Effector memory CD4-positive, alpha-beta T cell (primary cell): ENCODE measurements at places on chromosomes 5 and 9.

- no peaks in the 10 kb centered on the region for H3K27me3 ChIP-seq
- no peaks in the 10 kb centered on the region for H3K4me1 ChIP-seq
- H3K36me3 ChIP-seq, result no peaks in the 10 kb centered on the region
- no peak overlapping the region for H3K4me3 ChIP-seq
- DNase-seq, result no peak
Measured at GRCh38 chr9:134285215-134285845, 40.9 kb upstream of the RXRA start.

DNA sequence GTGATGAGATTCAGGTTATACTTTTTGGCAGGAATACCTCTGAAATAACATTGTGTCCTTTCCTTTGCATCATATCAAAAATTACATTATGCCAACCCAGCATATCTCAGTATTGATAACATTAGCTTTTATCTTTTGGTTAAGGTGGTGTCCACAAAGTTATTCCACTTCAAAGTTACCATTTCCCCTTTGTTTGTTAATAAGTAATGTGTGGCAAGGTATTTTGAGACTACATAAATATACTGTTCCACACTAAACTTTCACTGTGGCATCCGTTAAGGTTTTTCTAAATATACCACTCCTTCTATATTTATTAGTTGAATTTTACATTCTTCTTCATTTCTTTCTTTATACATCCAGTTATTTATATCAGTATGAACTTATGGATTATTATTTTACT, 14.1 kb upstream of the ARHGEF37 start:
- H3K4me1 ChIP-seq, result no peaks in the 10 kb centered on the region
- H3K27me3 ChIP-seq, result no peaks in the 10 kb centered on the region
- H3K36me3 ChIP-seq, result no peaks in the 10 kb centered on the region

DNA sequence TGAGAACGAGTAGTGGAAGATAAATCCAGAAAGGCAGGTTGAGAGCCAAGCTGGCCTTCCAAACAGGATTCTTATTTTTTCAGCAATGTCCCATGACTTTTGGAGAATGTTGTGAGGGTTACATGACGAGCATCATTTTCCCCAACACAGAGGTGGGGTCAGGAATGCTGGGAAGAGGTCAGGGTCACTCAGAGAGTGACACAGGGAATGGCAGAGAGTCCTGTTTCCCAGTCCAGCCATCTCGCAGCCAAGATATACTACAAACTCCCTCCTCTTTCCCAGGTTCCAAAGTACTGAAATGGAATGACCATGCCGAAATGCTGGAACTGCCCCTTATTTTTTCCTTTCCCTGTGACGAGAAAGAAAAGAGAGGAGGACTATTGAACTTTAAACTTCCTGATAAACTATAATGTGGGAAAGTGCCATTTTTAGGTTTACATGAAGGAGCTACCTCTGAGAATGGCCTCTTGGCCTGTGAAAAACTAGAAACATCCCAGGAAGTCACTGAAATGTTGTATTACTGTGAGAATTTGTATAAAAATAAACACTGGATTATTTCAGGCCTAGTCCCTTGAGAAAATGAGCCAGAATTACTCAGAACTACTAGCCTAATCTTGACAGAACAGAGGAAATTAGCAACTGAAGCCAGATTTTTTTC, 420.4 kb downstream of the CETN3 start:
- DNase-seq, result no peak
- no peak overlapping the region for H3K4me3 ChIP-seq
- no peaks in the 10 kb centered on the region for H3K4me1 ChIP-seq
- H3K27ac ChIP-seq, result no peak overlapping the region
- H3K36me3 ChIP-seq, result no peaks in the 10 kb centered on the region

- DNase-seq, result no peak
- no peaks in the 10 kb centered on the region for H3K27me3 ChIP-seq
Measured at GRCh38 chr5:85304524-85304923, 919.8 kb upstream of the EDIL3 start.

- H3K4me1 ChIP-seq, result no peaks in the 10 kb centered on the region
- no peaks in the 10 kb centered on the region for H3K36me3 ChIP-seq
- DNase-seq, result no peak
Measured at GRCh38 chr5:160773646-160774410, 78.2 kb downstream of the ATP10B start.

- no peaks in the 10 kb centered on the region for H3K27me3 ChIP-seq
- peaks cover 33% of the 10 kb centered on the region for H3K36me3 ChIP-seq
- no peak overlapping the region for H3K4me3 ChIP-seq
- no peak overlapping the region for H3K27ac ChIP-seq
- DNase-seq, result no peak
Measured at GRCh38 chr5:74762599-74762998, 4.3 kb downstream of the GFM2 start.

DNA sequence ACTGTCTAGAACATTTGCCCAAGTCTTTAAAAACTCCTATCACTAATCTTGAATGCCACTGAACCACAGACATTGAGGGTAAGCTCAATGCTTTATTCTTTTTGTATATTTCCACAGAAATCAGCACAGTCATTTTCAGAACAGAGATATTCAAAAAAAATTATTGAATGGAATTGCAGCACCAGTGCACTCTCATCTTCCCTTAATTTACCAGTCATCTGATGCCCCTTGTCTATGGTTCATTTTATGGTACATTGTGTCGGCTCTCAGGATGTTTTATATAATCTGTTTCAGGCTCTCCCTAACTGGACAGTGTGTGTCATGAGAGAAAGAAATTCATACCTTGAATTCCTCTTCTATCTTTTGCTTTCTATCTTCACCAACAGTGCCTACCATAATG, 158.4 kb upstream of the NR4A3 start:
- no peaks in the 10 kb centered on the region for H3K27me3 ChIP-seq
- H3K36me3 ChIP-seq, result no peaks in the 10 kb centered on the region
- H3K4me1 ChIP-seq, result no peaks in the 10 kb centered on the region
- H3K4me3 ChIP-seq, result no peak overlapping the region

- no peak overlapping the region for H3K27ac ChIP-seq
- H3K27me3 ChIP-seq, result peaks cover 3% of the 10 kb centered on the region
- no peaks in the 10 kb centered on the region for H3K36me3 ChIP-seq
- no peaks in the 10 kb centered on the region for H3K4me1 ChIP-seq
- DNase-seq, result no peak
Measured at GRCh38 chr9:12773562-12773961, 1.3 kb upstream of the LURAP1L start.

- no peak overlapping the region for H3K4me3 ChIP-seq
- no peak for DNase-seq
- no peak overlapping the region for H3K27ac ChIP-seq
- no peaks in the 10 kb centered on the region for H3K4me1 ChIP-seq
Measured at GRCh38 chr5:143208781-143209510, 194.5 kb downstream of the NR3C1 start.

GRCh38 chr9:135010921-135011320, 76.5 kb upstream of the OLFM1 start:
- H3K27ac ChIP-seq, result no peak overlapping the region
- no peak for DNase-seq
- H3K36me3 ChIP-seq, result no peaks in the 10 kb centered on the region
- no peak overlapping the region for H3K4me3 ChIP-seq

DNA sequence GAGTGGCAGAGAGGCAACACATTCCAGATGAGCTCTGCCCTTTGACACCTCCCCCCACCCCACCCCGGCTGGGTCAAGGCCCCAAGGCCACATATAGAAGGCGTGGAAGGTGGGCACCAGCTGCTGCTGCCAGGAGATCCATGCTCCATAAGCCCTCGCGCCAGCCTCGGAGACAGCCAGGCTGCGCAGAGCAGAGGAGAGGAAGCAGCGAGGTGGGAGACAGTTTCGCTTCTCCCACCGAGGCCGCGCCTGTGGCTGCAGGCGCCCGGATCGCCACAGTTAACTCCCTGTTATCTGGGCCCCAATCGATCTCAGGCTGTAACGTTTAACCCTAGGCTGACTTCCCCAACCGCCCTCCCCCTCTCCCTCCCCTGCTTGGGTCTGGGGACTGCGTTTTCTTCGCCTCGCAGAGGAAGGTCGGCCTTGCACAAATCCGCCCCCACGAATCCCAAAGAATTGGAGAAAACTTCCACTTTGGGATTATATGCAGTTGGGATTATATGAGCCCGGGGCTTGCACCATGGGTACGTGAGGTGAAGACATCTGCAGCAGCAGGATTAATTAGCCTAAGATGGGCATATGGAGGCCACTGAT, 1.1 kb upstream of the CXXC5 start:
- H3K4me1 ChIP-seq, result peaks cover 31% of the 10 kb centered on the region
- peaks cover 50% of the 10 kb centered on the region for H3K27me3 ChIP-seq
- no peak for DNase-seq

GRCh38 chr9:85723215-85723614, 18.5 kb downstream of the AGTPBP1 start:
- H3K27me3 ChIP-seq, result no peaks in the 10 kb centered on the region
- H3K4me3 ChIP-seq, result peak overlapping the region; percentile 12
- H3K4me1 ChIP-seq, result peaks cover 15% of the 10 kb centered on the region
- no peak for DNase-seq
- peak overlapping the region; percentile 32 for H3K27ac ChIP-seq
- no peaks in the 10 kb centered on the region for H3K36me3 ChIP-seq

- no peaks in the 10 kb centered on the region for H3K36me3 ChIP-seq
- H3K4me3 ChIP-seq, result no peak overlapping the region
- DNase-seq, result no peak
- no peaks in the 10 kb centered on the region for H3K4me1 ChIP-seq
- no peaks in the 10 kb centered on the region for H3K27me3 ChIP-seq
Measured at GRCh38 chr9:30476826-30477225, 1907.6 kb upstream of the ACO1 start.

GRCh38 chr5:169950333-169950732, 30.0 kb downstream of the INSYN2B start:
- H3K27me3 ChIP-seq, result no peaks in the 10 kb centered on the region
- H3K27ac ChIP-seq, result no peak overlapping the region
- H3K4me1 ChIP-seq, result no peaks in the 10 kb centered on the region
- H3K4me3 ChIP-seq, result no peak overlapping the region

DNA sequence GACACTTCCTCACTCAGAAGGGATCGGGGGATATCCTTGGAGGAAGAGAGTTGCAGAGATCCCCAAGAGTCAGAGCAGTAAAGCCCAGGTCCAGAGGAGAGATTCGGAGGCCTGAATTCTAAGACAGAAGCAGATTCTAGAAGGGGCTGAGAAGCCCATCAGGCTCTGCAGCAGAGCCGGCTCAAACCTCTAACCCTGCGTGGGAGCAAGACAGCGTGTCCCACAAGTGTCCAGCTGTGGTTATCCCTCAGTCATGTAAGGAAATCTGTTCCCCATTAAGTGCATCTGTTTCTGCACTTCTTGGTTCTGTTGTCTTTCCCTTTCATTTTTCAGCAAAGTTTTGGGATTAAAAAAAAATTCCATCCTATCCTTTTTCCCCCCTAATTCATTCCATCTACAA, 4.8 kb upstream of the DIAPH1 start:
- no peak overlapping the region for H3K4me3 ChIP-seq
- peaks cover 53% of the 10 kb centered on the region for H3K36me3 ChIP-seq
- H3K27ac ChIP-seq, result no peak overlapping the region

DNA sequence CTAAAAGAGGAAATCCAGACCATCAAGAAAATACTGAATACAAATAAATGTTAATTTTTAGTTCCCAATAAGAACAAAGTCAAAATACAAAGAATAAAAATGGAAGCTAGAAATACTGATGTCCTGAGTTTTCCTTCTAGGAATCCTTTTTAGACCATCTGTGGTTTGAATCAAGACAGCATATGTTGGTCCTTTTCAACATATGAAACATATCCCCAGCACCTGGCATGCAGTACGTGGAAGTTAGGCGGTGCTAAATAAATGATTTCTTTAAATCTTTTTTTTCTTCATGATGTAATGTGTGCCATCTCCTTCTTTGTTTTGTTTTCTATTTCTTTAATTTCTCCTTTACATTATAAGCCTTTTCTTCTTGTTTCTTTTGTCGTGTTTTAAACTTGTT, 34.0 kb downstream of the KIAA1958 start:
- H3K27me3 ChIP-seq, result no peaks in the 10 kb centered on the region
- DNase-seq, result no peak
- H3K4me3 ChIP-seq, result no peak overlapping the region
- H3K4me1 ChIP-seq, result no peaks in the 10 kb centered on the region
- H3K27ac ChIP-seq, result no peak overlapping the region

GRCh38 chr5:56467176-56467717, 234.1 kb upstream of the ANKRD55 start:
- no peaks in the 10 kb centered on the region for H3K27me3 ChIP-seq
- H3K4me1 ChIP-seq, result no peaks in the 10 kb centered on the region
- H3K4me3 ChIP-seq, result no peak overlapping the region
- no peak overlapping the region for H3K27ac ChIP-seq
- DNase-seq, result no peak

GRCh38 chr9:106575823-106576222, 287.1 kb upstream of the ZNF462 start:
- H3K4me1 ChIP-seq, result no peaks in the 10 kb centered on the region
- no peak overlapping the region for H3K27ac ChIP-seq
- no peak for DNase-seq
- H3K27me3 ChIP-seq, result no peaks in the 10 kb centered on the region

GRCh38 chr5:176173647-176174046, 64.6 kb upstream of the SIMC1 start:
- no peaks in the 10 kb centered on the region for H3K4me1 ChIP-seq
- no peak for DNase-seq
- no peak overlapping the region for H3K27ac ChIP-seq
- no peaks in the 10 kb centered on the region for H3K36me3 ChIP-seq

GRCh38 chr9:134655101-134655500, 13.5 kb downstream of the COL5A1 start:
- no peak for DNase-seq
- no peak overlapping the region for H3K4me3 ChIP-seq
- H3K27ac ChIP-seq, result no peak overlapping the region

DNA sequence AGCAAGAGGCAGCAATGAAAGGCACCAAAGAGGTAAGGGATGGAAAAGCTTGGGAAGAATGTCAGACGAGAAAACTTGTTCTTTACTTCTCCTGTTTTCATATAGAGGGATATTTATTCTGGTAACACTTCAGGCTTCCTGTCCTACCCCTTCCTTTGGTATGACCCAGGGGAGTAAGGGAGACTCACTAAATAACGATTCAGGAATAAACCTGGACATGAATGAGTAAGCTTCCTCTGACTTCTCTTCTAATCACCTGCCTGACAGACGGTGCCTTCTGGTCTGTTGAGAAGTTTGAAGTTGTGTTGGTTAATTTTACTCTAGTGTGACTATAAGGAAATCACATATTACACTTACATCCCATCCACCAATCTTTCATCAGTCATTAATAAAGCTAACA, 461.2 kb downstream of the CDH12 start:
- H3K4me1 ChIP-seq, result no peaks in the 10 kb centered on the region
- no peaks in the 10 kb centered on the region for H3K36me3 ChIP-seq
- no peak overlapping the region for H3K27ac ChIP-seq
- H3K27me3 ChIP-seq, result no peaks in the 10 kb centered on the region

- peak; percentile 31 for DNase-seq
- peaks cover 30% of the 10 kb centered on the region for H3K36me3 ChIP-seq
- peaks cover 21% of the 10 kb centered on the region for H3K4me1 ChIP-seq
- peak overlapping the region; percentile 100 for H3K27ac ChIP-seq
- H3K4me3 ChIP-seq, result peak overlapping the region; percentile 90
Measured at GRCh38 chr5:98927989-98928872, 576 bp downstream of the CHD1 start.

DNA sequence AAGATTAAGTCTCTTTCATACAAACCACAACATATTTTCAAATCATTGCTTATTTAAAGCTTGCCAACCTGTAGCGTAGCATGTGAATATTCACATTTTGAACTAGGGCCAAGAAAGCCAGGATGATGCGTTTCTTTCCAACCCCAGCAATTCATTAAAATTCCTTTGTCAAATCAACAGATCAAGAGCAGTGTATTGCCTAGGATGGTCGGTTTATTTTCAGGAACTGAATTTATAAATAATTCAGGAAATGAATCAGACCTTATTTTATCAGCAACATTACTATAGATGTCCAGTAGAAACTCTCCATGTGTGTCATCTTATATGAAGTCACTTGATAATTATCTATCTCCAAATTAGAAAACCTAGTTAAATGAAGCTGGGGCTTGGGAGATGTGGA, 13.2 kb upstream of the AUH start:
- no peaks in the 10 kb centered on the region for H3K27me3 ChIP-seq
- H3K27ac ChIP-seq, result no peak overlapping the region
- no peak overlapping the region for H3K4me3 ChIP-seq
- no peak for DNase-seq
- H3K4me1 ChIP-seq, result no peaks in the 10 kb centered on the region
